ENCODE measurements at places on chromosomes 7 and 10.

GRCh38 chr10:96082153-96082552, 38.8 kb downstream of the CCNJ start:
- no peak for DNase-seq

DNA sequence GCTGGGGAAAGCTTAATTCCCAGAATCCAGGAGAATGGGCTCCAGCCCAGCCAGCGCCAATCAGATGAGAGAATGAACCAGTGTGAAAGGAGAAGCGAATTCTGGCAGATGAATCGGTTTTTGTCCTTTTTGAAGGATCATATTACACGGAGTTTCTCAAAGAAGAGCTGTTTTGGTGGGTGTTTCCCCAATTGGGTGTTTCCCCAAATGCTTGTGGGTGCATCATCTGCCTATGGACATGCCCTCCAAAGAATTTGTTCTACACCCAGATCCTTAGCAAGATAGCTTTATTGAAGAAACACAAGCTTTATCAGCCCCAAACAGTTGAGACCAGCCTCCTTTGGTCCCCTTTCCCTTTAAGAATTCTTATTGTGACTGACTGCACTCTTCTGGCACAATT, 186.5 kb upstream of the GPR26 start:
- DNase-seq: no peak

DNA sequence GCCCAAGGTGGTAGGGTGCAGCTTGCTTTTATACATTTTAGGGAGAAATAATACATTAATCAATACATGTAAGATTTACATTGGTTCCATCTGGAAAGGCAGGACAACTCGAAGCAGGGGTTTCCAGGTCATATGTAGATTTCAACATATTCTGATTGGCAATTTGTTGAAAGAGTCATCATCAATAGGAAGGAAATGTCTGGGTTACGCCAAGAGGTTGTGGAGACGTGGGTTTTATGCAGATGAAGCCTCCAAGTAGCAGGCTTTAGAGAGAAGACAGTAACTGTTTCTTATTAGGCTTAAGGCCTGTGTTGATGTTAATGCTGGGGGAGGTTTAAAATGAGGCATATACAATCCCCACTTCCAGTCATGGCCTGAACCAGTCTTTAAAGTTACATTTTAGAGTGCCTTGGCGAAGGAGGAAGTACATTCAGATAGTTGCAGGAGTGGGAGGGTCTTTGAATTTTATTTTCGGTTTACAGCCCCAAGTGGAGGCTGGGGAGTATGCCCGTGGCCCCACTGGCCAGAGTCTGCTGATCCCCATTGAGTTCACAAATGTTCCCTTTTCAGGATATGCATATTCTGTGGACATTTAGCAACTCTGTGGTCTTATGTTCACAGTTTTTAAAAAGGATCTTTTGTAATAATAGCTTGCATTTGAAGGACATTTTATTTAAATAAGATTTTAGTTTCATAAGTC, 166.0 kb upstream of the GDF10 start:
- DNase-seq: no peak

DNA sequence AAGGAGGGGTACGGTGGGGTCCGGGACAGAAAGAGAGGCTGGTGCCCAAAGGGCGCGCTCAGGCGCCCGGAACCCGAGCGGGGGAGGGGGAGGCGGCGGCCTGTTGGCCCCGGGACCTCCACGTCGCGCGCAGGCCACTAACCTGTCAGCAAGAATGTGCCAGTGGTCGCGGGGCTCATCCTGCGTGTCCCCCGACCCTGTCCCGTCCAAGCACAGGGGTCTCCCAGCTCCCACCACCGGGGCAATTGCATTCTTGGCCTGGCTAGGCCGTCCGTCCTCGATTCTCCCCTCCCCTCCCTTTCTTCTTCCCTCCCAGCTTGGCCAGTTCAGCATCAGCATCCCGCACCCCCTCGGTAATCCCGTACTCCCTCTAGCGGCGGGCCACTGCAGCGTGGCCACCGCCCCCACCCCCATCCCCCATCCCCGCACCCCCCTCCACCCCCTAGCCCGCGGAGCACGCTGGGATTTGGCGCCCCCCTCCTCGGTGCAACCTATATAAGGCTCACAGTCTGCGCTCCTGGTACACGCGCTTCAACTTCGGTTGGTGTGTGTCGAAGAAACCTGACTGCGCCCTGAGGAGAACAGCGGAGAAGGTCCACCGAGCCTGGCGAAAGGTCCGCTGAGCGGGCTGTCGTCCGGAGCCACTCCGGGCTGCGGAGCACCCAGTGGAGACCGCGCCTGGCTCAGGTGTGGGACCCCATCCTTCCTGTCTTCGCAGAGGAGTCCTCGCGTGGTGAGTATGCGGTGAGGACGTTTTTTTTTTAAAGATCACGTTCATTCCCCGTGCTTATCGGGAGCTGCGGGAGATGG, at the start of gene SGCE:
TSS of gene SGCE (minus strand) at position 286 of the 810 bp plus-strand sequence. CDS start at position 251, 35 bp downstream.
- peak; percentile 16 for DNase-seq

DNA sequence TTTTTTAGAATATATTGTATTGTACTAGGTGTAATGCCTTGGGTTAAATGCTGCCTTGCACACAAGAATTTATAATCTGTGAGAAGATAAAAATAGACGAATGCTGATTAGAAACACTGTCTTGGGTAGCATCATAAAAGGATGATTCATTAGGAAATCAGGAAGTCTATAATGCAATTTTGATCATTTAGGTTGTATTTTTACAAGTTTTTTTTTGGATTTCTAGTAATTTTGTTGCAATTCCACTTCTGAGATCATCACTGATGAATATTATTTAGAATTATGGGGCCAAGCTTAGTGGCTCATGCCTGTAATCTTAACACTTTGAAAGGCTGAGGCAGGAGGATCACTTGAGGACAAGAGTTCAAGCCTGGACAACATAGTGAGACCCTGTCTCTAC, 29.6 kb downstream of the WBP1L start:
- no peak for DNase-seq

DNA sequence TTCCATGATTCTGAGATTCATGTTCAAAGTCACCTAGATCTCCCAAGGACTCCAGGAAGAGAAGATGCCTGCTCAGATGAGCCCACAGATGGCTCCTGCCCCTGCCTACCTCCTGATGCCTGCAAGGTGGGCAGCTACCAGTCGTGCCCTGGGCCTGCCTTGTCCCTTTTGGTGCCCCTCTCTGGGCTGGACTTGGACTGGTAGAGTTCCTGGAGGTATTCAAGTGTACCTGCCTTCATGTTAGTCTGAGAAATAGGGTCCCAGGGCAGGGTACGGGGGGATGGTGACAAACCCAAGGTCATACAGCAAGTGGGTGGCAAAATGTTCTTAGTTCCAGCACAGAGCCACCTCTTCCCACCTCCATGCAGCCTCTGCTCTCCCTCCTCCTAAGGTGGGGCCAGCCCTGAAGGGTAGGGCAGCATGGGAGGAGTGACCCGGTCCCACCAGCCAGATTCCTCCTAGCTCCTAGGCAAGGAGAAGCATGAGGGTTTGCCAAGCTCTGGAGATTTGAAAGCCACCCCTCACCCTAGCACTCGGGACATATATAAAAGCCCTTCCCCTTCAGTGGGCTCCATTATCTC, 80.8 kb upstream of the UNC5B start:
- DNase-seq: no peak

DNA sequence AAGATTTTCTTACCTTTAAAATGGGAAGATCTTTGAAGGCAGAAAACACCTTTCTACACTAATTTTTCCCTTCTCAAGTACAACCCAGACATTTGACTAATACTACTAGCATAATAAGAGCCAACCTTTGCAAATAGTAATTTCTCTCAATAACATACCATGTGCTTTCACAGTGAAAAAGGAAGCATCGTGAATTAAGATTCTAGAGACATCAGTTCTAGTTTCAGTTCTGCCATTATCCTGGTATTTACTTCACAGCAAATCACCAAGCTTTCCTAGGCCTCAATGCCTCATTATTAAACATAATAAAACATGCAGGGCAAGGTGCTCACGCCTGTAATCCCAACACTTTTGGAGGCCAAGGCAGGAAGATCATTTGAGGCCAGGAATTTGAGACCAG, 24.9 kb downstream of the GSAP start:
- DNase-seq: no peak

- DNase-seq: no peak
Measured at GRCh38 chr7:22417349-22417748, 60.4 kb upstream of the RAPGEF5 start.

DNA sequence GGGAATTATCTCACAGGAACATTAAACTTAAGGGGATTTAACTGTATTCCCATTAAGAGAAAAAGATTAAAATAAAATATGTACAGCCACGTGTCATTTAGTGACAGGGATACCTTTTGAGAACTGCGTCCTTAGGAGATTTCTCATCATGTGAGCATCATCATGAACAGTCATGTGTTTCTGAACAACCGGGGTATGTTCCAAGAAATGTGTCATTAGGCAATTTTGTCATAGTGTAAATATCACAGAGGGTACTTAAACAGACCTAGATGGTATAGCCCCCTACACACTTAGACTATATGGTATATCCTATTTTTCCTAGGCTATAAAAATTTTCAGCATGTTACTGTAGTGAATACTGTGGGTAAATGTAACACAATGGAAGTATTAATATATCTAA, 840.3 kb downstream of the CNTNAP2 start:
- no peak for DNase-seq
